Activated CD4-positive, alpha-beta T cell treated with anti-CD3 and anti-CD28 coated beads, Interleukin-2, Interleukin-6, amounts not matched to agents 100 ng/mL and 50 ng/mL, durations not matched to agents 16 hours and 8 hours (primary cell): ENCODE measurements at places on chromosomes 11 and 22.

- no peak for DNase-seq
These were observed 117.4 kb upstream of the B3GAT1 start for GRCh38 chr11:134529212-134530096.

DNA sequence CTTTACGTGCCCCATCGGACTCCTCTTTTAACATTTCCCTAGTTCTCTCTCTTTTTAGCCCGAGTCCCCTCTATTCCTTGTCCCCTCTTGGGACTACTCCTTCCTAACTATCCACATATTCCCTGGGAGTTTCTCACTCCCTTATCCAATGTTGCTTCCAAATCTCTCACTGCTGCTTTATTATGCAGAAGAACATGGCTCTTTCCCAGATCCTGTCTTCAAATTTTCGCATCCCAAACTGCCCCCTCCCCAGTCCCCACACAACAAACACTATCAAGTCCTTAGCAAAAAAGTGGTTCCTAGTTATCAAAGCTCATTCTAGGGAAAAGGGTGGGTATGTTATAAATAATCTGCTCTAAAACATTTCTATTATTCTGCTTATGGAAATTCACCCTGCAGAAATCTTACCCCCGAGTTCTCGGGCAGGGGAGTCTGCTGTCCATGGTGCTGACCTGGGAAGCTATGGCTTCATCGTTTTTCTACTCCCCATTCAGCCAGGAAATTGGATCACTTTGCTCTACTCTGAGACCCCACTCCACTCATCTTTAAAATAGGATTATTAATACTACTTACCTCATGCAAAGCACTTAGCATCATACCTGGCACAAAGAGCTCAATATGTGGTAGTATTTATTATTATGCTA, 393.5 kb downstream of the BUD13 start:
- peak; percentile 6 for DNase-seq

- DNase-seq, result no peak
These were observed 1090.0 kb downstream of the BRD1 start for GRCh38 chr22:48737461-48738203.

DNA sequence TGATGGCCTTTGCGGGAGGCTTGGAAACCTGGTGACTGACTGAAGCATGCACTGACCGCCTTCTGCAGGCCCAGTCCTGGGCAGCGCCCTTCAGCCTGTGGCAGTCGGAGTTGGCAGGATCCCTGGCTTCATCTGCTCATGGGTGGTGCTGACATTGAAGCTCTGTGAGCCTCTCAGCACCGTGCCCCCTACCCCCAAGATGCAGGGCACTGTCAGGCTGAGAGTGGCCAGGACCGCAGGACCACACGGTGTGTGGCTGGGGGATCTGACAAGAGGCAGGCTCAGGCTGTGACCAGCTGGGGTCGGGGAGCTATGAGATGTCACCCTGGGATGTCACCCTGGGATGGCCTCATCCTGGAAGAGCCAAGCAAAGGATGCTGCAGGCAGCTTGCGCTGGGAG, 32.7 kb downstream of the TBC1D22A start:
- DNase-seq, result no peak

DNA sequence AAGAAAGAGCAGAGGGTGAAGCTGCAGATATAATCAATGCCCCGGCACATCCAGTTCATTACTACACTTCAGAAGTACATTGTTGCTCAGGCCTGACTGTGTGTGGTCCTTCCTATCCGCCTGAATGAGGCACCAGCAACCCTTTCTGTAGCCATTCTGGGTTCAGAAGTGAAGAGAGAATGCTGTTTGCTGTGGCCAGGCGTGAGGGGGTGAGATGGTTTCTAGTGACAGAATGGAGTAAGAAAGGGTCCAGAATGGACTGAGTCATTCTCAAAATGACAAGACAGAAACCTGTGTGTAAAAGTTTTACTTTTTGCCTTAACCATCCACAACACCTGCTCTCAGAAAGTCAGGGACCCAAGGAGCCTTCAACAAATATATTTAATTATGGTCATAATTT, 334.8 kb downstream of the GUCY1A2 start:
- DNase-seq, result no peak

DNA sequence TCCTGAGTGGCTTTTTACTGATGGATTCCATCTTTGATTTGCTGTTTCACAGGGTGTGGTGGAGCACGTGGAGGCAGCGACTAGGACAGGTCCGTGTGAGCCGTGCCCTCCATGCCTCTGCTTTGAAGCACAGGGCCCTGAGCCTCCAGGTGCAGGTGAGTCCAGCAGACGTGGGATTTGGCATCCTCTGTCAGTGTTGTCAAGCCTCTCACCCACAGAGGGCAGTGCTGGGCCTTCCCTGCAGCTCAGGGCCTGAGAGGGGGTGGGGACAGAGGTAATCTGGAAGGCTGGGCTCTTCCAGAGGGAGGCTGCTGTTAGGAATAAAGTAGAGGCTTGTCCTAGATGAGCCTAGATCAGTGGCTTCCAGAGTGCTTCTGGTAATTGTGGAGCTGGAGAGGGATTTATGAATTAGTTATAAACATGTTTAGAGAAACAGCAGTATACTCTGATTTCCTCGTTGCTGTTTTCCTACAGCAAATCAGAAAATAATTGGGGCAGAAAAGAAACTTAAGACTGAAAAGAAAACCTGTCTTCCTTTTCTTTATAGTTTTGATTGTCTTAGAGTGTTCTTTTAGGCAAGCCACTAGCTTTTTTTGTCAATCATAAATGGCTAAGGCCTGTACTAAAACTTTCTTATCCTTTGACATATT, 65.0 kb downstream of the SFI1 start:
- DNase-seq, result peak; percentile 68

DNA sequence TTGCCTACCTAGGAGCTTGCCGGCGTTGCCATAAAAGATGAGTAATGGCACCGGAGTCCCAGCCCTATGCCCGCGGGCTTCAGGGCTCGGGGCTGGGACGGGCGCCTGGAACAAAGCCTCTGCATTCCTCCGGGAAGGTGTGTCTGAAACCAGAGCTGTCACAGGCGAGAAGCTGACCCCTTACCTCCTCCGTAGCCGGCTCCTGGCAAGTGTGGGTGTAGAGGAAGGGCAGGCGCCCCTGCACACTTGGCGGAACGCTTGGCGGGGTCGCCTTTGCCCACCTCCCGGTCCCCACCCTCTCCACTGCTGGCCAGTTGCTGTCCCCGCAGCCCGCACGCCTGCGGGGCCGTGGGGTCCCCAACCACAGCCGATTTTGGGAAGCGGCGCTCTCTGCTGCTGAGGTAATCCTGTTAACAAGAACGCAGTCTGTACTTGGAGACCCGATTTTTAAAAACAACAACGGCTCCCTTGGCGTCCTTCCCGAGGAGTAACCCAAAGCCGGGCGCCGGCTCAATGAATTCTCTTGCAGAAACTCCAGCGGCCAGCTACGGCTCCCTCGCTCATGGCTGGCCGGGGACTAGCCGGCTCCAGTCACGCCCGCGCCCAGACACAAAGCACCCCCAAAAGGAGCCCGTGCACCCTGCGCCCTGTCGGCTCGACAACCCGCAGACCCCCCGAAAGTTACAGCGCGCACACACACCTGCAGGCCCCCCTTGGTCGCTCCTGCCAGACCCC, 89.2 kb downstream of the PLEKHA7 start:
- no peak for DNase-seq

DNA sequence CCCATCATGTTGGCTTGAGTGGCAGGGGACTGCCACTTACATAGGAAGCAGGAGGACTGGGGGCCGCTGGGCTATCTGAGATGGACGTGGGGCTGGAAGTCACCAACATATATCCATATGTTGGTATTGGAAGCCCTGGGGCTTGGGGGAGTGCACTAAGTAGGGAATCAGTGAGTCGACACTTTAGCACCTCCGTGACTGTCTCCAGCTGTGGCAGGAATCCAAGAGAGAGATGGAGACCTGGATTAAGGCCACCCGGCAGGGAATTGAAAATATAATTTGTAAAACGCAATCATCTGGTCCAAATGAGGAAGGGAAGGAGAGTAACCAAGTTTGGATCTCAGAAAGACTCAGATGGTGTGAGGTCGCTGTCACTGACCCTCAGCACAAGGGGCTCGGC, 68.4 kb downstream of the ELFN2 start:
- DNase-seq, result no peak

DNA sequence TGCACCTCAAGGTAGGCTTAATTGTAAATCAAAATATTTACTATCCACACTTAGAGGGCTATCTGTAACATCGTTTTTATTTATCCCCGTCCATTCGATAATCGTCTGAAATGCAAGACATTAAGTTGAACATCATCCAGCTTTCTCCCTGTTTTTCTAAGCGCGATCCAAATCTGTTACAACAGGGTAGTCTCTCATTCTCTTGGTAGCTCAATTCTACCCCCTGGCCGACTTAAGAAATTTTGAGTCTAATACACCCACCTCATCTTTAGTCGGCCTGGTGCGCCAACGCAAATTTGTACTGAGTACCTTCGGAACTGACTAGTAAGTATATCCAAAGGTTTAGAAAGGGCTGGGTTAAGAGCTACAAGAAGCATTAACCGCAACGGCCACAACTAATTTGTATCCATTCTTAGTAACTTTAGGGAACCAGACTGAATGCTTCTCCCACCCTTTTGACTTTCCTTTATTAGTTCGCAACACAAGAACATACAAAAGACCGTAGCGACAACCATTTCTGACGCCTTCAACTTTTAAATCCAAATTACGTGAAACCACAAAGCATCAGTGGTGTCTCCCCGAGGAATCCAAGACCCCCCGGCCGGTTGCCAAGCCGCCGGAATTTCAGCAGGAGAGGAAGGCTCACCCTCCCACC, 1.0 kb upstream of the ZNF143 start:
- DNase-seq, result peak; percentile 51

DNA sequence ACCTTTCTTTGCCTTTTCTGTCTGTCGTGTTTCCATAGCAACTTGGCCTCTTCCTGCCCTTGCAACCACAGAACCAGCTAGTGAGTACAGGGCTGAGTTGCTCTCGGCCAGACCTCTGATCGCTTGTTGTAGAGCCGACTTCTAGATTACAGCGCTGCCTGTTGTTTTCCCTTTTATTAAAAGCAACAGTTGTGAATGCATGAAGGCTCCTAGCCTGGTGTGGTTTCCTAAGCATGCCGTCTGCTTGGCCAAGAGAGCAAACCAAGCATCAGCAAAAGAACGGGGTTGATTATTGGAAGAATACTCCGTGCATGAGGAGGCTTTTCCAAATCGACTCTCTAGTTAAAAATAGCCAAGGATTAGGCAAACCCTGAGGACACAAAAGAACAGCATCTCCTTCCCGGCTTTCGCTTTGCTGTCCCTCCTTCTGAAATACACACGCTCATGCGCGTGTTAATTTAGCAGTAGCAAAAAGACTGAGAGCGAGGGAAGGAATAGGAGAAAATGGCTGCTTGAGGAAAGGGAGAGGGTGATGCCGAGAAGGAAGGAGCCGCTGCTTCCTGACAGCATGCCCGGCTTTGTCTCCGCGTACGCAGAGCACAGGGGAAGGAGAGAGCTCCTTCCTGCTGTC, 71.5 kb upstream of the TTC12 start:
- DNase-seq, result peak; percentile 62

- no peak for DNase-seq
These were observed 43.6 kb downstream of the ARHGAP8 start for GRCh38 chr22:44795701-44796630.

GRCh38 chr22:20428496-20429253, 8.9 kb downstream of the SCARF2 start:
- no peak for DNase-seq

GRCh38 chr11:35083431-35084238, 55.3 kb upstream of the CD44 start:
- peak; percentile 77 for DNase-seq

- peak; percentile 70 for DNase-seq
These were observed 11.0 kb downstream of the DDB2 start for GRCh38 chr11:47225552-47226400.

GRCh38 chr11:117627259-117627658, 169.8 kb downstream of the DSCAML1 start:
- no peak for DNase-seq

- no peak for DNase-seq
These were observed 23.5 kb downstream of the DRICH1 start for GRCh38 chr22:23608583-23608982.

DNA sequence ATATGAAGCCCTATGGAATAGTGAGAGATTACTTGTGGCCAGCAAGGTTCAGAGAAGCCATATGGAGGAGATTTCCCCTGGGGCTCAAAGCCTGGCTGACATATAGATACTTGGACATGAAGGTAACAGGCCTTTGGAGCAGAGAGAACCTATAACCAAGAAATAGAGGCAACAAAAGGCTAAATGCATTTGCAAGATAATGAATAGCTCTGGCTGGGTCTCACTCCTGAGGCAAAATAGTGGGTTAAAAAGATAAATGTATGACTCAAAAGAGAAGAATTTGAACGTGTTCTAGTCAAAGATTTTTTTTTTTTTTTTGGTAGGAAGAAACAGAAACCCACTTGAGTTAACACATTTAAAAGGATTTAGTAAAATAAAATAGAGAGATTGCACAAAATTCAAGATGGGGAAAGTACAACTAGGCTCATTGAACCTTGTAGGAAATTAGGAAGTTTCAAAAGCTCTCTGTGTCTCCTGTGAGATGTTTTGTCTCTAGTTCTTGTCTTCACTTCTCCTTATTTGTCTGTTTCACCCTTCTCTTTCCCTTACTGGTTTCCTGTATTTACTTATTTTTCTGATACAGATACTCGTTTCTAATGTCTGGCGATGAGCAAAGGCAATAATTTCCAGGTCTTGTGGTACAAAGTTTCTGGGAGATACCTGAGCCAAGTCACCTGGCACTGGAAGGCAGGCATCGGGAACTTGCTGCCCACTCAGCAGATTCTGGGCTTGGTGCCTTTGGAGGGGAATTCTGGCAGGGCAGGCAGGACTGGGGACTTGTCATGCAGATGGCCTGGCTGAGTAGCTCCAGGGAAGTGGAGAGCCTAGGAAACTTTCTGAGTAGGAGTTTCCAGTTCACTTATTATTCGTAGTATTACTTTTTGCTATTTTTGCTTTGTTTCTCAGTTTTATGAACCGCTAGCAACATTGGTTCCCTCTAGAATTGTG, 49.2 kb upstream of the SESN3 start:
- no peak for DNase-seq

- DNase-seq, result no peak
These were observed 202.6 kb downstream of the AASDHPPT start for GRCh38 chr11:106280036-106280435.

GRCh38 chr11:9772218-9772617, 108.3 kb downstream of the SWAP70 start:
- DNase-seq, result no peak

DNA sequence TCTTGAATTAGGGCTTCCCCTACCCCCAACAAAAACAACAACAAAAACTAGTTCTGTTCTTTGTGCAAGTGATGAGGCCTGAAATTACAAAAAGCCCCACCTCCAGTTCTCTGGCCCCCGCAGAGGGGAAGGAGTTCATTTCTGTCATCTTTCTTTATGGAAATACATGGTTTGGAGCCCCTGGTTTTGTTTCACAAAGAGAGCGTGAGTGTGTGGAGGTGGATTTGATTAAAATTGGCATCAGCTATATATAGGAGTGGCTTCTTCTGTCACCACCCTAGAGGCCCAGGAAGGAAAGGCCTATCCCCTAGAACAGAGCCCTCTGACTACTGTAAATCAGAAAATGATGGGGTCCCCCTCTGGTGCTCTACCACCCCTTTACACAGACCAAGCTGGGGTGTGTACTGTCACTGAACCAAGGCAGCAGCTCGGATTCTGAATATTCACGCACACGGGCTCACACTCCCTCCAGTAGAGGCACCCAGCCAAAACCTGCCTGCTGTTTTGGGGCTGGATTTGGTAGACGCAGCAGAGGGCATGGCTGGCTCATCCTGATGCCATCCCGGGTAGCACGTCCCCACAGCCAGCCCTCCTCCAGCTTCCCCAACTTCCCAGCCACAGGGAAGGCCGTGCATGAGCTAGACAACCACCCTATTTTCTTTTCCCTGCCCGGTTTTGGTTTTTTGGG, 19.4 kb downstream of the RCOR2 start:
- DNase-seq, result no peak
